Germinal center (tissue), 1 donor: ENCODE measurements at places on chromosomes 6 and 20.

GRCh38 chr6:141313986-141314385, 818.7 kb upstream of the GJE1 start:
- no peak for DNase-seq

GRCh38 chr6:98574984-98575383, 259.4 kb upstream of the POU3F2 start:
- no peak for DNase-seq

GRCh38 chr6:88881451-88881850, 82.0 kb downstream of the RNGTT start:
- DNase-seq = no peak

DNA sequence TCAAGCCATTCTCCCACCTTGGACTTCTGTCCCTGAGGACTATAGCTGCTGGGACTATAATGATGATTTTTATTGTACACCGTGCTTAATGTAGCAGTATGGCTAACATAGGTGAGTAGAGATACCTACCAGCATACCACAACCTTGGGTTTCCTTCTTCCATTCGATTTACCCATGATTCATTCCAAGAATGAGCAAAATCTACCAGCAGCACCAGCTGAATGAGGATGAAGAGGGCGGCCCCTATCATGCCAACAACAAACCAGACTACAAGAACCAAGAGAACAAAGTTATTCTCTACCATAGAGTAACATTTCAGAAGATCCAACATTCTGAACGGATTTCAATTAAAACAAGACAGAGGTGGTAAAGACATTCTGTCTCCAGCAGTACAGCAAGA, 12.1 kb downstream of the SERINC3 start:
- DNase-seq = no peak

GRCh38 chr6:40338306-40338705, 248.9 kb downstream of the LRFN2 start:
- DNase-seq = no peak

DNA sequence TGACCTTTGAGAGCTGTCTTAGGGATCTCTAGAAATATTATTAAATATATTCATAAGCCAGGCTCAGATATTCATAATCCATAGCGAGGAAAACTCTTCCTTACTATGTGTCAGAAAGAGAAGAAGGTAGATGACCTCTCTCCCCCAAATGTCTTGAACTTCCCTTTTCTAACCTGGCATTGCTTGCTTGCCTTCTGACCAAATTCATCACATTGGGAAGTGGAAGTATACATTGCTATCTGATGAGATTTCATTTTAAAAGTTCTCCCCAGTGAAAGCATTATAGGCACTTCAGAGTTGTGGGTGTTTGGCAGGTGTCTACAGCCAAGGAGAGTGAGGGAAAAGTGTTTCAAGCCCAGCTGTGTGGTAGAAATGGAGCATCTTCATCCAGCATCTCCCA, 197.3 kb downstream of the ZFAND3 start:
- no peak for DNase-seq

- DNase-seq = no peak
Observed at GRCh38 chr6:134303891-134304290, 14.0 kb downstream of the SGK1 start.

DNA sequence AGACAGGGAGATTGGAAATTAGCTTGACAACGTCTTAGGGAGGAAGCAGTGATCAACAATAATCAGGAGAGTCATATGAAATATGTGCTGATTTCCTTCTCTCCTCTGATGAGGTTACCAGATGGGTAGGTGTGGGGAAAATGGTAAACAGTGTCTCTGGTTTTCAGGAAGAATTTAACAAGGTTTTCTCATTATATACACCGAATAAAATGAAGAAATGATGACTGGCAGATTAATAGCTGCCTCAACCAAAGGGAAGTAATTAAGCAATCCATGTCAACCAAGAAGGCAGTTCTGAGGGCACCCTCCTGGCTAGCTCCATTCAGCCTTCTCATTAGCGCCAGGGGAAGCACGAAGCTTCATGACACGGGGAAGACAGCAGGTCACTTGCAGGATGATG, 12.7 kb upstream of the RAMACL start:
- no peak for DNase-seq

- DNase-seq = peak; percentile 9
Observed at GRCh38 chr6:83430611-83431544, at the start of gene ME1. Gene ME1 (minus strand): TSS chr6:83431051. CDS start chr6:83430954, 97 bp downstream.

- DNase-seq = no peak
Observed at GRCh38 chr20:58019850-58020625, 208.4 kb downstream of the ANKRD60 start.

DNA sequence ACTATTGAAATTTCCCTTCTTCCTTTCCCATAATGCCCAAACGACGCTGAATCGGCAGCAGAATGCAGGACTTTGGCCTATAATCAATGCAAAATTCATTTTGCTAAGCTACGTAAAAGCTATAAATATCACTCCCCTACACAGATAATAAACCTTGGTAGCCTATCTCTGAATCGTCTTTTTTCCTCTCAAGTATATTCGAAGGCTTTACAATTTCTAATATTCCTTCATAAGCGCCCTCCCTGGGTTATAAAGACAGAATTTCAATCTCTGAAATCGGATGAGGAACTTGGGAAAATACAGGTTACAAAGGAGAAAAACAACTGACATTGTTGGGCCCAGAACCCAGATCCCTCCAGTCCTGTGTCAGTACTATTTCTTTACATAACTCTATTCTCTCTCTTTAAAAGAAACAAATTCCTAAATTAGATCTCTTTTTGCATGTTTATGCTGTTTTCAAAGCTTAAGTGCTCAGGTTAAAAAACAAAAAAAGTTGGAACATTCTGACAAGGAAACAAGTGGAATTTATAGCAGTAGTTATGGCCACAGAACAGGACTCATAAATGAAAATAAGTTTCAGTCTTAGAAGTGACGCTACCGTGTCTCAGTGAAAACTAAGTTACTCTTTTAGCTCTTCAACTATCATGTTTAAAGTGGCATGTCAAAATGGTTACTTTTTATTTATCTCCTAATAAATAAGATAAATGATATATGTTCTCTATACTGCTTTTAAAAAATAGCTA, 84.5 kb downstream of the SESN1 start:
- DNase-seq = no peak

GRCh38 chr20:15494851-15495250, 1078.4 kb downstream of the KIF16B start:
- DNase-seq = no peak

GRCh38 chr6:105810105-105810921, 275.8 kb upstream of the PRDM1 start:
- DNase-seq = no peak

DNA sequence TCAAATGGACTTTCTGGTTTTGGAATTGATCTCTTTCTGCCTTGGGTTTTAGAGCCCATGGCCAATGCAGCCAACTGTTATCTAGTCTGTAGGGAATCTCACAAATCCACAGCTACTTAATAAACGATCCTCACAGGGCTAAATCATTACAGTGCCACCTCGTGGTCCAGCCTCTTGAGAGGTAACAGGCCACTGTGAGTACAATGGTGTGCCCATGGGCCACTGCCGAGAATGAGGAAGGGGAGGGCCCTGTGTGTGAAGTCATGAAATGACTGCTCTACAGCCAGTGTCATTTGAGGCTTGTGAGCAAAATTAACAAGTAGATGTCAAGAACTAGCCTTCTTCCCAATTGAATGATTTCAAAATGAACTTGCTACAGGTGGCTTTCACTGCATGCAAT, 54.3 kb upstream of the GMPR start:
- DNase-seq = peak; percentile 62
